ENCODE measurements at places on chromosomes 1 and 21. TPM values are rescaled to one million over a fixed set of nuclear protein-coding genes. Genes with fewer than 3 reads are reported as not detected.

The IGSF5 gene
- total RNA-seq, result 0.29 TPM

The INSRR gene
- 0.58 TPM for total RNA-seq

The LDLRAD2 gene
- 0.26 TPM for total RNA-seq

The INPP5B gene
- total RNA-seq, result 25.8 TPM

The CR1L gene
- not detected for total RNA-seq

The GCLM gene
- total RNA-seq, result 41.7 TPM

The MFSD2A gene
- total RNA-seq, result 3.3 TPM

The KCNA3 gene
- total RNA-seq, result 3.5 TPM

The NHLH2 gene
- total RNA-seq, result not detected

The AGMAT gene
- 2.8 TPM for total RNA-seq

The TTC24 gene
- total RNA-seq, result 0.60 TPM

The BARHL2 gene
- total RNA-seq, result not detected

The RGSL1 gene
- not detected for total RNA-seq

Data from mucosa of gallbladder (tissue), 1 donor.